ENCODE measurements at places on chromosomes 7 and 10. TPM values are rescaled to one million over a fixed set of nuclear protein-coding genes. Genes with fewer than 3 reads are reported as not detected.
A peak's percentile ranks its signal among the peaks of the same experiment; 100 is the strongest.

DNA sequence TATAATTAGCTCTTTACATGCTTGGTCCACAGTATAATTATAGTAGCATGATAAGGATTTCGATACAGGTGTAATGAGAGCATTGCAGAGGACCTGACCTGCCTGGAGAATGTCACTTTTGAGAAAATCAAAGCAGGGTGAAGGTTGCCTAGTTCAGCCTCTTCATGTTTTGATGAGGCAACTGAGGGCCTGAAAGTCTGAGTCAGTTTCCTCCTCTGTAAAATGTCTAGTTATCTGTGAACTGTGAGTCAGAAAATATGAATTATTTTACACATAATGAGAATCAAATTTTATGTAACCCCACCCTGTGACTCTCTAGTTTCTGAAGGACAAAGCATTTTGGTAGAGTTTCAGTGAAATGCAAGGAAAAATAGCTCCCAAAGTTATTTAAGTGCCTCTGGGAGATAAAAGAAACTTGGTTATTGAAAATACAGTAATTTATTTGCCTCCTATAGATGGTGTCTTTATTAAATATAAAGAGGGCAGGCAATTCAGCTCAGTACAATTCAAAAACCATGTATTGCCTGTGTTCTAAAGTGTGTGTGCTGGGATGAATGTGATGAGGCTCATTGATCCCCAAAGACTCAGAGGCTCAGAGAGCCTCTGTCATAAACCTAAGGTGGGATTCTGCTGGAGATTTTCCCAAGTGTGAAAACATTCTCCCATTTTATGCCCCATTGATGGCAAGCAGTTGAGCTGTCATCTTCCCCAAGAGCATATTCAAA is 37.3 kb upstream of the SAMD9L start:
- ATAC-seq: no peak

GRCh38 chr7:30321882-30322192 is 37.4 kb downstream of the ZNRF2 start:
- no peak for ATAC-seq

- ATAC-seq: no peak
These were observed 6.5 kb downstream of the DEPP1 start for GRCh38 chr10:44971935-44972757.

- peak; percentile 12 for ATAC-seq
These were observed 483 bp downstream of the GDF10 start for GRCh38 chr10:47300429-47300931.

GRCh38 chr10:76265441-76266113 is 834.2 kb downstream of the LRMDA start:
- ATAC-seq: no peak

DNA sequence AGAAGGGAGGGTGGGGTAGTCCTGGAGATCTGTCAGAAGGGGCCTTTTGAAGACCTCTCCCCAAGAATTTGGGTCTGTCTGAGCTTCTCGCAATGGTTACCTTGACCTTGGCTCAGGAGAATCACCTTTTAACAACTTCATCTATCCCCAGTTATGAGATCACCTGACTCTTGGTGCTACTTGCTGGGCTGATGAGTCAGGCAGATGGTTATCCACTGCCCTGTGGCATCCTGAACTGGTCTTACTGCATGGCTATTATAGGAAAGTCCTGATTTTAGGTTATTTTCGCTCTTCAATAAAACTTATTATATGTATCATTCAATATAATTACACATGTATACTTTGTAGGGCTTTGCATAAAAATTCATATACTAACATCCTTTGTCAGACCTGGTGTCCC is 274.7 kb downstream of the GFRA1 start:
- ATAC-seq: no peak

DNA sequence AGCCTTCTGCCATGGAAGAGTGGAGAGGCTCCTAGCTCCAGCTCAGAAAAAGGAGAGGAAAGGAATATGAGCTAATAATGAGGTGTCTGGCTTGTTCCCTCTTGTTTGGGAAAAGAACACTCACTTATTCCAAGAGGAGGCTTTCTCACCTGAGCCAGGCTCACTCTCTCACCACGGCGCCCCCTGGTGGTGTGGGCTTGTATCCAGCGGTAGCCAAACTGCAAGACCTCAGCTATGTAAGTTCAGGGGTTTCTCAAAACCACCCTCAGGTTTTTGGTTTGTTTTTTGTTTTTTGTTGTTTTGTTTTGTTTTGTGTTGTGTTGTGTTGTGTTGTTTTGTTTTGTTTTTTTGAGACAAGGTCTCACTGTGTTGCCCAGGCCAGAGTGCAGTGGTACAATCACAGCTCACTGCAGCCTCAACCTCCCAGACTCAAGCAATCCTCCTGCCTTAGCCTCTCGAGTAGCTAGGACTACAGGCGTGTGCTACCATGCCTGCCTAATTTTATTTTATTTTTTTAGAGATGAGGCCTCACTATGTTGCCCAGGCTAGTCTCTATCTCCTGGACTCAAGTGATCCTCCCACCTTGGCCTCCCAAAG is 124.0 kb downstream of the TMEM130 start:
- peak; percentile 55 for ATAC-seq

- ATAC-seq: no peak
These were observed 48.4 kb upstream of the ARHGAP21 start for GRCh38 chr10:24771943-24772694.

- no peak for ATAC-seq
These were observed 724.5 kb upstream of the POT1 start for GRCh38 chr7:125654076-125654475.

DNA sequence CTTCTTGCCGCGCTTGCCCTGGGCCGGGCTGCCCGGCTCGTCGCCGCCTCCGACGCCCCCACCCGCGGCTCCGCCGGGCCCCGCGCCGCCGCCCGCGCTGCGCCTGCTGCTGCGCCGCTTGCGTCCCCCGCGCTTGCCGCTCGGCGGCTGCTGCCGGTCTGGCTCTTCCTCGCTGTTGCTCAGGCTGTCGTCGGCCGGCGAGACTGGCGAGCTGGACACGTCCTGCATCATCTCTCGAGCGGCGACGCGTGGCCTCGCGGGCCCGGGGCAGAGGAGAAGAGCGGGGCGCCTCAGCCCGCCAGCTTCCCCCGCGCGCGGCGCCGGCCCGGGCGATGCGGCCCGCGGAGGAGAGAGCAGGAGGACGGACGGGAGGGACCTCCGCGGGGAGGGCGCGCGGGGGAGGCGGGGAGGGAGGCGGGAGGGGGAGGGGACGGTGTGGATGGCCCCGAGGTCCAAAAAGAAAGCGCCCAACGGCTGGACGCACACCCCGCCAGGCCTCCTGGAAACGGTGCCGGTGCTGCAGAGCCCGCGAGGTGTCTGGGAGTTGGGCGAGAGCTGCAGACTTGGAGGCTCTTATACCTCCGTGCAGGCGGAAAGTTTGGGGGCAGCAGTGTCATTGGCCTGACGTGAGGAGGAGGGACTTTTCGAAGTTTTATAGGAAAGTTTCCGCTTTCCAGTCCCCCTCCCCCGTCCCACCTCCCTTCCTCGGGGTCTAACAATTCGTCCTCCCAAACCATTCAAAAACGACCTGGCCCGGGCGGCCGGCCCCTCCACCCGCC is at the start of gene TWIST1:
TWIST1 (minus strand) TSS at position 546 of the 779 bp plus-strand sequence; CDS start at position 231, 315 bp downstream.
- peak; percentile 52 for ATAC-seq

- no peak for ATAC-seq
These were observed 39.6 kb downstream of the COBL start for GRCh38 chr7:51276967-51277366.

DNA sequence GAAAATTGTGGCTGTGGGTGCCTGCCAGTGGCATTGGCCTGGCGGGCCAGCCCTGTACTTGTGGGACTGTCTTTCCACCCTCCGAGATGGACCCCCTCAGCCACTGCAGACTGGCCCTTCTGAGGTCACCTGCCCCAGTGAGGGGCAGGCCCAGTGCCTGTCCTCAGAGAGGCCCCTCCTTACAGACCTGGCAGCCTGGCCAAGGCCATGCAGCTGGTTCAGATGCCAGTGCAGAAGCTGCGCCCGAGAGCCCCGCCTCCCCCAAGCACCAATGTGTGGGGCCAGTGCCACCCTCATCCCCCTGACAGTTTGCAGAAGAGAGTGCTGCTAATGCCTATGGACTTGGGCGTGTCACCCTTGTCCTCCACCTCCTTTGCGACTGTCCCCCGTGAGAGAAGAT is 10.0 kb downstream of the ZNF316 start:
- ATAC-seq: no peak

- peak; percentile 94 for ATAC-seq
These were observed 214.4 kb downstream of the FAM107B start for GRCh38 chr10:14560274-14560673.

DNA sequence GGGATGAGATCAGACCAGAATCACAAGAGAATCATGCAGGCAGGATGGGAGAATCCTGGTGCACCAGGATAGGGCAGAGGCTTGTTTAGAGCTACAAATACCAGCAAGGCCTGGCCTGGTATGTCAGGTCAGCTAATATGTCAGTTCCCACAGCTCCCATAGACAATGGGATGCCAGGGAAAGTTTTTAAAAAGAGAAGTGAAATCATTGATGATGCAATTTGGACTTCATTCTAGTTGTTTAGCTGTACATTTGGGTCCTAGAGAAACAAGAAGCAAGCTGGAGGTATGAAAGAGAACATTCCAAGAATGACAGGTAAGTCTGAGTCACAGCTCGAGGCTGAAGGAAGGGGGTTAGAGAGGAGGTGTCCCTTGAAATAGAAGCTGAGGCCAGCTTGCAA is 45.2 kb downstream of the GPR141 start:
- ATAC-seq: no peak

GRCh38 chr10:92822060-92822634 is 26.2 kb upstream of the EXOC6 start:
- peak; percentile 38 for ATAC-seq

- ATAC-seq: no peak
These were observed 74.6 kb downstream of the VCL start for GRCh38 chr10:74072503-74072902.

DNA sequence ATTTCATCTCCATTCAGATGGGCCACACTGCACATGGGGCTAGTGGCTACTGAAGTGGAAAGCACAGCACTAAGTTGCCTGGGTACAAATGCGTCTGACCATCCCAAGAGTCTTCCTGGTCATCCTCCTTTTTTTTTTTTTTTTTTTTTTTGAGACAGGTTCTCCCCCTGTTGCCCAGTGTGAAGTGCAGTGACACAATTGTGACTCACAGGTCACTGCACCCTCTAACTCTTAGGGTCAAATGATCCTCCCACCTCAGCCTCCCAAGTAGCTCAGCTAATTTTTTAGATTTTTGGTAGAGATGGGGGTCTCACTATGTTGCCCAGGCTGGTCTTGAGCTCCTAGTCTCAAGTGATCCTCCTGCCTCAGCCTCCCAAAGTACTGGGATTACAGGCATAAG is 3.4 kb upstream of the TRRAP start:
- no peak for ATAC-seq

GRCh38 chr10:77925795-77926565 is 575 bp downstream of the DLG5 start:
- ATAC-seq: peak; percentile 50

DNA sequence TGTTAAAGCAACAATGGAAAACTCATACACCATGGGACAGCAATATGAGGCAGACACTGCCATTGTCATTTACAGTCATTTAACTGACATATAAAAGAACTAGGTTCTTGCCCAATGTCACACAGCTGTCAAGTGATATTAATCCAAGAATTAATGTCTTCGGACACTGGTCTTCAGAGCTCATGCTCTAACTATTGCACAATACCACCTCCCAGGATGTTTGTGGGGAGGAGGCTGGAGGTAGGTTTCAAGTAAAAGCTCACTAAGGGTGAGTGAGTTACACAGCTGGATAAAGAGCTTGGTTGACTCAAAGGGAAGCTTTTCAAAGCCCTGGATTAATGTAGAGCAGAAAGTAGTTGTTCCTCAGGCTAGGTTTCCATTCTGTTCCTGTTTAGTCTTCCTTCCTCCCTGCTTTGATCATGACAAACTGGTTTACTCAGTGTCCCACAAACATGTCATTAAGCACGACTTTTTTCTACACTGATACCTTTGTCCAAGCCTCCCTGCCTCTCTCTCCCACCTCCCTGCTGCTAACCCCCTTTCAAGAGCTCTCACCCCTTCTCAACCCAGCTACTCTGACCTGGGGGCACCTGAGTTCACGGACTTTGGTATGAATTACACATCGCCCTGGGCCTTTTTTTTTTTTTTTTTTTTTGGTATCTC is 987 bp upstream of the EXOC6 start:
- peak; percentile 89 for ATAC-seq

DNA sequence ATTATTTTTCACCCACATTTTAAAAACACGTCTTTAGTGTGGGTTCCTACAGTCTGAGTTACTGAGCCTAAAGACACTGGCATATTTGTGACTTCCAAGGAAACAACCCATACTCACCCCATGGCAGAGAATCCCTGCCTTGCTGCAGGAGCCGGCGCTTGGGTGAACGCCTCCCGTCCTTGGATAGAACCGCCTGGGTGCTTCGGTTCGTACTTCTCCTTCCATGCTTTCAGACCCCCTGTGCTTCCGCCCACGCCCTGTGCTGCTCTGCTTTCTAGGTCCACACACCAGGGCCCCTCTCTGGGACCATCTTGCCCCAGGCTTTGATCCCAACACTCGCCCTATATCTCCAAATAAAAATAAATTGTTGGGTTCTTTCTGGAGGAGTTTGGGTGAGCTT is 125.8 kb downstream of the PTPRN2 start:
- no peak for ATAC-seq

- no peak for ATAC-seq
These were observed 6.3 kb downstream of the TPST1 start for GRCh38 chr7:66211429-66211828.

DNA sequence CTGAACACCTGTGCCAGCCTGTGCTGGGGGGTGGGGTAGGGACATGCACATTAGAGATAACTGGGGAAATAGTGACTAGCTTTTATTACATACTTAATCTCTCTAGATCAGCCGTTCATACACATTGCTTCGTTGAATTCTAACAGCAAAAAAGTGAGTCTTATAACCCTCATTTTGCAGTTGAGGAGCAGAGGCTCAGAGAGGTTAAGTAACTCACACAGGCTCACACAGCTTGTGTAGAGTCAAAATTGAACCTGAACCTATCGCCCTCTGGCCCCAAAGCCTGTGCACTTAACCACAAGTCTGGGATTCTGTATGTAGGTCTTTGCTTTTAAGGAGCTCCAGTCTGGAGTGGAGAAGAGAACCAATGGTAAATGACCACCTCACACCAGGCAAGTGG is 59.9 kb downstream of the CDH23 start:
- no peak for ATAC-seq

- ATAC-seq: no peak
These were observed 321.2 kb downstream of the PTPRN2 start for GRCh38 chr7:158266426-158266816.

Gene CD36
- 4.2 TPM for total RNA-seq

Gene SLC29A4
- total RNA-seq: 0.48 TPM

Gene LRIT1
- not detected for total RNA-seq

Gene ZNF425
- total RNA-seq: 1.9 TPM

Gene UCMA
- not detected for total RNA-seq

Gene OPALIN
- not detected for total RNA-seq

Gene ZNF467
- total RNA-seq: 3.6 TPM

Measured in esophagus mucosa (tissue), 1 donor.